Femur (tissue), 1 donor: ENCODE measurements at places on chromosomes 7 and 10.
A peak's percentile ranks its signal among the peaks of the same experiment; 100 is the strongest.

DNA sequence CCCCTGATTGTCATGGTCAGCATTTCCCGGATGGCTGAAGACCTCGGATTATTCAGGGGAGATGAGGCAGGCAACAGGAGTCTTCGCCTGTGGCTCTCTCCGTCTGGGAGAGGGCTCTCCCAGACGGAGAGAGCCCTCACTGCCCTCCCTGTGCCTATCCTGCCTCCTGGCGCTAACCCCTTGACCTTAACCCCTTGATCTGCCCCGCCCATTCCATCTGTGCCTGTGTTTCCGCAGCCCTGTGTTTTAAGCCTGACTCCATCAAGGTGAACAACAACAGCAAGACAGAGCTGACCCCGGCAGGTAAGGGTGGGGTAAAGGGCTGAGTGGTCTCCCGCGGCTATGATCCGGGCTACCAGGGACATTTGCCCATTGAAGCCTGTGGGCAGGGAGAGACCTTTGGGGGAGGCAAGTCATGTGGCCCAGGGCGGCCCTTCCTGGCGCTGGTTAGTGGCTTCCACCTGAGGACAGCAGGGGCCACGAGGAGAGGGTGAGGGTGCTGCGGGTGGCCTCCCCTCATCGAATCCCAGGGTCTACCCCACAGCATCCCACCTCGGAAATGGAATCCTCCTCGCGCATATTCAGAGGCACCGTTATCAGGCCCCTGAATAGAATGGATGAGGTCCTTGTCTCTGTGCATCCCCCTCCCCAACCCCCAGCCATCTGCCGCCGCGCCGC, 4.2 kb upstream of the MUC12 start:
- no peak for DNase-seq

DNA sequence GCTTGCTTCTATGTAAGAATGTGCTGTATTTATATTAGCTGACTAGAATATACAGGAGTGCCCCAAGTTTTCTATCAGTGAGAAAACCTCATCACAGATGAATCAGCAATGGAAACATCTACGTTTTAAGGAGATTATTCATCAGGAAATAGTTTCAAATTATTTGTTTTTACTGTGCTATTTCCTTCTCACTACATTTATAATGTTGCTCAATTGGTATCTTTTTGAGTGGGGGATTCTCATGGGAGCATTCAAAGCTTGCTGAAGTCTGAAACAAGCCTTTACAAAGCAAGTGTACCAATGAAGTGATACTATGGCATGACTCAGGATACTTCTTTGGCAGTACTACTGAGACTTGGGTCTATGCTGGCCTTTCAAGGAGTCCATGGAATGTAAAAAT, 191.1 kb upstream of the SLC26A5 start:
- no peak for DNase-seq

DNA sequence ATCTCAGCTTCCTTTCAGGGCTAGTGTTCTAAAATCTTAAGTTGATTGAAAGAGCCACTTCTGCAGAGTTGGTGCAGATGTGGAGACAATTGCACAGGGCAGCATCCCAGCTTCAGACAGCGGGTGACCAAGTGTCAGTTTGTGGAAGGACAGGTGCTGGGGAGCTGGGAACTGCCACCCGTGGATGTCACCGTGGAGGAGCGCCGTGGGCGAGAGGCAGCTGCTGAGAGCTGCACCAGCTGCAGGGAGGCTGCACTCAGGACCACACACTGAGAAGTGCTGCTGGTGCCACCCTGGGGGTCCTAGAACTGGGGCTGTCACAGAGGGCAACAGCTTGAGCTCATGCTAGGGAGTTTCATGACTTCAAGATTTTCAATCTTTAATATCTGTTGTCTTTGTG, 543.0 kb upstream of the FZD8 start:
- peak; percentile 33 for DNase-seq

GRCh38 chr7:30658479-30659074, 23.7 kb downstream of the CRHR2 start:
- DNase-seq, result no peak

- no peak for DNase-seq
These were observed 88.1 kb upstream of the PDCD4 start for GRCh38 chr10:110783509-110784107.

DNA sequence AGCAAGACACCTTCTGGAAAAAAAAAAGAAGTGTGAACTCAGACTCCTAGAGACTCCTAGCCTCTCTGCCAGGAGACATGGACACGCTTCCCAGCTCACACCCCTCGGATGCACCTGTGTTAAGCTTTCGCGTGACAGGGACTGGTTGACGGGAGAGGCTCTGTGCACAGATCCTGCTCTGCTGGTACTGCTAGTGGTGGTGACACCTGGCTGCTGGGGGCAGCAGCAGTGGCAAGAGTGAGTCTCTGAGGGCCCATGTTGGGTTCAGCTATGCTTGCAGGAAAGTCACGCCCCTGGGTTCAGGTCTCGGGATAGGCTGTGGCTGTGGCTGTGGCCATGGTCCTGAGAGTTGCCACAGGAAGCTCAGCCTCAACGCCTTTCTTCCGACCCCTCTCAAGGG, 81.1 kb downstream of the XRCC2 start:
- DNase-seq, result no peak

DNA sequence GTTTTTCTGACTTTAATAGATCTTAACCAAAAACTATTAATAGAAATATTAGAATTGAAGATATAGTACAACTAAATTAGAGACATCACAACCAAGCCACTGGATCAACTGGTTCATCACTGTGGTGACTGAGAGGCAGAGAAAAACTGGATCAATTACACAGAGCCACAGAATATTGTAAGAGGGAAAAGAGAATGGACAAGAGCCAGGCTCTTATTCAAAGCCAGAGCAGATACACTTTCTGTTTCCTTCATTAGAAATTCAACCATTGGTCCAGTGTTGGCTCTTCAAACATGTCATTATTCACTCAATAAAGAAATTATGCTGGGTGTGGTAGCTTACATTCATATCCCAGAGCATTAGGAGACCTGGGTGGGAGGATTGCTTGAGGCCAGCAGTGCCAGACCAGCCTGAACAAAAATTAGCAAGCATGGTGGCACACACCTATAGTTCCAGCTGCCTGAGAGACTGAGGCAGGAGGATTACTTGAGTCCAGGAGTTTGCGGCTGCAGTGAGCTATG, 295.1 kb downstream of the NEBL start:
- DNase-seq, result no peak

- DNase-seq, result peak; percentile 19
These were observed 141.7 kb upstream of the SEMA3A start for GRCh38 chr7:84336303-84336702.

GRCh38 chr7:147803606-147804005, 787.0 kb upstream of the C7orf33 start:
- no peak for DNase-seq

DNA sequence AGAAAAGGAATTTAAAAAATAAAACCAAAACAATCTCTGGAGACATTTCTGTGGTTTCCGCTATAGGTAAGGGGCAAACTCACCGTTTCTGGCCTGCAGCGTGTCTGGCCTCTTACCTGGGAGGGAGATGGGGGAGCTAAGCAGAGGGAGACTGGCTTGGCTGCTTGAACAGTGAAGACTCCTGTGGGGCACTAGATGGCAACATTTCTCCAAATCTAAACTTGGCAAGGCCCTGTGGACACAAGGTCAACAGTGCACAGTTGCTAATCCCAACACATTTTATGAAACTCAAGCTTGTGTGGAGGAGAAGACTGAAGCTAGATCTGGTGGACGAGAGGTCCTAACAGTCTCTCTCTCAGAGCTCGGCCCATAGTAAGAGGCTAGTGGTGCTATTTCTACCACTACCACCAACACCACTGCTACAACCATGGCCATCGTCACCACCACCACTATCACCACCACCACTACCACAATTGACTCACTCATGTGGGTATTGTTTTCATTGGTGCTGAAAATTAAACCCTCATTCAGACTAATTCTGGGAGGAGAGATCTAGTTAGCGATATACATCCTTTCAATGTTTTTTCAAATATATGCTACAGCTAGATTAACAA, 28.4 kb upstream of the CDHR3 start:
- DNase-seq, result no peak

- no peak for DNase-seq
These were observed 18.8 kb downstream of the GLI3 start for GRCh38 chr7:42218248-42218647.

DNA sequence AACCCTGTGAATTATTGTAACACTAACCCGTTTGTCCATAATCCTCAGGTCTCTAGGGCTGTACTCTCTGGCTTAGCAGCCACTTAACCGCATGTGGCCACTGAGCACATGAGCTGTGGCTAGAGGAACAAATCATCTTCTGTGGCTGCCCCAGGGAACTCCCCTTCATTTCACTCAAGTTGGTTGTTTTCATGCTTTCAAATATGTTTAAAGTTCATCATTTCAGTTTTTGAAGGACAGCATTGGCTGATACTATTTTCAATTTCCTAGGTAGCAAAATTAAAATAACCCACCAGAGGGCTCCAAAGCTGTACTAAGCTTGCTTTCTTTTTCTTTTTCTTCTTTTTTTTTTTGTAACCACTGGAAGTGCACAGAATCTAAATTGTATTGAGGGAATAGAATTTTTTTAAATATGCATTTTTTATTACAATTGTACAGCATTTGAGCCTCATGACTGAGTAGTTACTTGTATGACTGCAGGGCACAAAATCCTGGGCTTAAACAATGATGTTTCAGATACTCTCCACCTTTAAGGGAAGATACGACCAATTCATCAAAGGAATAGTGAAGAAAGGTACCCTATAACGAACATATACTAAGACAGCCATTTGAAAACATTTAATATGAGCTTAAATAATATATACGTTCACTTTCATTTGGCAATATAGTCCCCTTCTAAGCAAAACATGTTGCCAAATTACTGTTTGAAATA, 38.6 kb downstream of the MRC1 start:
- DNase-seq, result no peak

DNA sequence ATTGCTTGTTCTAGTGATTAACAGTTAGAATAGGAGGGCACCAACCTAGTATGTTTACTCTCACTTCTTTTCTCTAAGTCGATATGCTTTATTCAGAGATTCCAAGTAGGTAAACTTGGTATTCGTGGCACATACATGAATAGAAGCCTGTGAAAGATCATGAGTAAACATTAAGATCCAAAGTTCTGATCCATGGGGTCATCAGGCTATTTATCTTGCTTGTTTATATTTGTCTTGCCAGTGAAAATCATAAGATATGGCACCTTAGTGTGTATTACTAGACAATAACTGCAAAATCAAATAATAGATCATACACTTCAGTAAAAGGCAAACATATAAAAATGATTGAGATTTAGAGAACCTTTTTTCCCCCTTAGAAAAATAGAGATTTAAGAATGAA, 56.5 kb upstream of the LHFPL3 start:
- DNase-seq, result no peak

DNA sequence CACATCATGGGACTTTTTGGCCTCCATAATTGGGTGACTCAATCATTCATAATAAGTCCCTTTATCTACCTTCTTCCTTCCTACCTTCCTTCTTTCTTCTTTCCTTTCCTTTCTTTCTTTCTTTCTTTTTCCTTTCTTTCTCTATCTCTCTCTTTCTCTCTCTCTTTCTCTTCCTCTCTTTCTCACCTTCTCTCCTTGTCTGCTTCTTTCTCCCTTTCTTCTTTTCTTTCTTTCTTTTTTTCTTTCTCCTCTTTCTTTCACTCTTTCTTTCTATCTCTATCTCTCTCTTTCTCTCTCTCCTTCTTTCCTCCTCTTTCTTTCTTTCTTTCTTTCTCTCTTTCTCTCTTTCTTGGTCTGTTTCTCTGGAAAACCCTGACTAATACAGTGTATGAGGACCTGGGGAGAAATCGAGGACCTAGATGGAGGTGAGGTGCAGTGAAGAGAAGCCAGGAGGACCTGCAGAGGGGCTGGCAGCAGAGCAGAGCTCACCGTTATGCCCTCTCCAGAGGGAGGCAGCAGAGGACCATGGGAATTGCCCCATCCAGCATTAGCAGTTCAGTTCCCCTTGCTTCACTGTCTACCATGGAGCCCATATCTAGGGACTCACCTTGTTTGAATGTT, 52.7 kb upstream of the BTRC start:
- peak; percentile 31 for DNase-seq

GRCh38 chr7:103996639-103997038, 7.2 kb upstream of the RELN start:
- DNase-seq, result no peak
